DMS53 (cell line): ENCODE measurements at places on chromosomes 12 and 14.
A peak's percentile ranks its signal among the peaks of the same experiment; 100 is the strongest.

DNA sequence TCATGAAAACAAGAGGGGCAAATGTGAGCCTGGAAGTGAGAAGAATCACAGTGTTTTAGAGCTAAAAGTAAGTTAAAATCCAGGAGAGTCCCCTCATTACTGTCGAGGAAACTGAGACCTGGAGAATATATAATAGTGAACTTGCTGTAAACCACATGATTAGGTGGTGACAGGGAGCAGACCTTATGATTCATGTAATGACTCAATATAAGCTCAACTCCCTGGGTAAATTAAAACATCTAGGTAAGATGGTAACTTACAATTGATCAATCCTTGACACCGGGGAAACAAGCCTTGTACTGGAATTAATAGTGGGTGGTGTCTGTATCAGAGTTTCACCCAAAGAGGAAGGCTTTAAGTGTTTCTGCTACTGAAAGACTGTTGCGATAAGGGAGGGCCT, 269.3 kb downstream of the SNAPC1 start:
- DNase-seq = no peak

GRCh38 chr14:74415115-74415437, 10.9 kb downstream of the SYNDIG1L start:
- no peak for DNase-seq

DNA sequence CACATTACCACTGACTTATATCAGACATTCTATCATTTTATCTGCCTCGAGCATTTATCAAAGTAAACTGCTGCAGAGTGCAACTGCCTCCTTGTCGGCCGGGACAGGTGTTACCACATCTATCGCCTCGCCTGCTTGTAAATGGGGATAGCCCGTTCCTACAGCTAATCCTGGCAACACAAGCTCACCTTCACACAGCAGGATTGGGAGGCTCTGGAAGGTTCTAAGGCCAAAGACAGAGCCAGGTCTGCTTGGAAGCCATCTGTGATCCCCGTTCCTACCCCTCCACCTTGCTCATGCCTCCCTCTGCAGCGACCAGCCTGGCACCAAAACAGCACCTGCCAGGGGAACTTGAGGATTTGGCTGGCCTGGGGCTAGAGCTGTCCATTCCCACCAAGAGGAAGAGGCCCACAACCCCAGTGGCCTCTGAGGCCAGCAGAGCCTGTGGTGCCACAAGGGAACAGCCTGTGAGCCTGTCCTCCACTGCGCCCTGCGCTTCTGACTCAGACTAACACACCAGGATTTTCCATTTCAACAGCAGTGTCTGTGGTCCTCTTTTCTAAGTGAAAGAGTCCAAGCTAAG, 114.8 kb upstream of the DIO3 start:
- no peak for DNase-seq

GRCh38 chr12:81359736-81360135, 281.9 kb downstream of the ACSS3 start:
- no peak for DNase-seq

DNA sequence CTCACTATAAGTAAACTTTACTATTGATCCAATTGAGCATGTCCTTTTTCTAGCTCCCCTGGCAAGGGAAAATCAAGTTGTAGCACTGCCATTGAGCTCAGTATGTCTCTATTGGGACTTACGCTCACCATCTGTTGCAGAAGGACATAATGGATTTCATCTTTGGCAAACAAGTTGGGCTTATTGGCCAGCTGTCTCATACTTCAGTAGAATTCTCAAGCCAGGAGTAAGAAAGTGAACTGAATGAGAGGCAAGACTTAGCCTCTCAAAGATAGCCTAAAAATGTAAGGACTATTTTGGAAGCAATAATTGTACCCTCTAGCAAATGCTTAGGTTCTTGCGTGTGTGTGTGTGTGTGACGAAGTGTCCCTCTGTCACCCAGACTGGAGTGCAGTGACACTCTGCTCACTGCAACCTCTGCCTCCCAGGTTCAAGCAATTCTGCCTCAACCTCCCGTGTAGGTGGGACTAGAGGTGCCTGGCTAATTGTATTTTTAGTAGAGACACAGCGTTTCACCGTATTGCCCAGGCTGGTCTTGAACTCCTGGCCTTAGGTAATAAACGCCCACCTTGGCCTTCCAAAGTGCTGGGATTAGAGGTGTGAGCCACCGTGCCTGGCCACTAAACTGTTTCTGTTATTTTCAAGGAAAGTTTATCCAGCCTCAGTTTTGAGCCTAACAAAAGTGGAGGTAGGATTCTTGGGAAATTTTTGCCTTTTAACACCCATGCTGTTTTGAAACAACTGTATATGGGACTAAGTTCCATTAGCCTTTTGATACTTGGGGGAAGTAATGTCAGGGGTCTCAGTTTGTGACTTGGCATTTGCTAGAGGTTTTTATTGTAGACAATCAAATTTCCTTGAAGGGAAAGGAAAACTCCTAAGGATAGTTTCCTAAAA, 7.0 kb downstream of the HNRNPA1 start:
- DNase-seq = peak; percentile 68

GRCh38 chr12:124388679-124389137, 93.8 kb downstream of the RFLNA start:
- DNase-seq = peak; percentile 94
